ENCODE measurements at places on chromosomes 16 and 17.

GRCh38 chr17:41329279-41329948, 13.9 kb upstream of the KRTAP17-1 start:
- DNase-seq, result no peak

GRCh38 chr16:1095450-1096168, 435 bp downstream of the C1QTNF8 start:
- DNase-seq, result no peak

DNA sequence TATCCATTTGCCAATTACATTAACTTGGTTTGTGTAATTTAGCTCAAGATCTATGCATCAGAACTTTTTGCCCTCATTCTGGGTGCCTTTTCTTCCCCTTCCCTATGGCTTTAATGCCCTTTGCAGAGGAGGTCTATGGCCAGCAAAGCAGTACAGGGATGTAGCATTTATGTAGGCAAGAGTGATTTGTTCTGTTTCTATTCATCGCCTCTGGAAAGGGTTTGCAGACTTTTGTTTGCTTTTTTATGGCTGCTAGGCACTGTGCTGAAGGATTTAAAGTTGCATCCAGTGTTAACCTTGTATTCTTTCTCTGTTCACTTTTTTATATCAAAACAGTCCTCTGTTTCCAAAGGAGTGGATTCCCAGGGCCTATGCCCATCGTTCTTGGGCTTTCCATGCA, 78.0 kb downstream of the ANKFN1 start:
- DNase-seq, result no peak

DNA sequence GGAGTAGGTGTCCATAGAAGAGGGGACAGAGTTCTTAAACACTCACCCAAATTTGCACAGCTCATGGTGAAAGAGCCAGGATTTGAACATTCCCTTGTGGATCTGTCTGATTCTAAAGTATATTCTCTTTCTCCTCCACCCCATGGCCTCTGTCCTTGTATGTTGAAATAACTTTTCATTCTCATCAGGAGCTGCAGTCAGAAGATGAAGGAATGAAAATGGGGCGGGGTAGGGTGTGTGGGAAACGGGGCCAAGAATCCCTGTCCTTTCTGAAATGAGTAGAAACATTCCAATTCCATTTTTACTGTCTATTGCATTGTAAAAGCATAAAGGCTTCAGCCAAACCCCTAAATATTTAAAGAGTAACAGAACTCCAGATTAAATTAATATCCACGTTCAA, 42.8 kb downstream of the NOG start:
- DNase-seq, result no peak

DNA sequence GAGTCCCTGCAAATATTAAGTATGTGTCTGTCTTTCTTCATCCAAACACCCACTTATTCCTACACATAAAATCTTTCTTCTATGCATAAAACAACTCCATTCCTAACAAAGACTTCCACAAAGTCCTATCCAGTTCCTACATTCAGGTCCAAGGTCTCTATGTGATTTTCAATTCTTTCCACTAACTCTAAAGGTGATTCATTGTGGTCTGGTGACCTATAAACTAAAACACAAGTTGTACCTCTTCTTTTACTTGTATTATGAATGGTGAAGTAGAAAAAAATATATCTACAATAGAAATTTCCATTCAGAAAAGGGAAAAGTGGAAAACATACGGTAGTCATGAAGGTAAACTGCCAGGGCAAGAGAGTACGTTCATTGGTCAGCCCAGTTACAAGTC, 56.6 kb downstream of the USP32 start:
- no peak for DNase-seq

Measured in RWPE2 (cell line).